ENCODE measurements at places on chromosomes 5 and 9.

GRCh38 chr9:134645607-134646365, 4.2 kb downstream of the COL5A1 start:
- no peak for DNase-seq

GRCh38 chr9:92760070-92760469, 4.6 kb downstream of the BICD2 start:
- no peak for DNase-seq

DNA sequence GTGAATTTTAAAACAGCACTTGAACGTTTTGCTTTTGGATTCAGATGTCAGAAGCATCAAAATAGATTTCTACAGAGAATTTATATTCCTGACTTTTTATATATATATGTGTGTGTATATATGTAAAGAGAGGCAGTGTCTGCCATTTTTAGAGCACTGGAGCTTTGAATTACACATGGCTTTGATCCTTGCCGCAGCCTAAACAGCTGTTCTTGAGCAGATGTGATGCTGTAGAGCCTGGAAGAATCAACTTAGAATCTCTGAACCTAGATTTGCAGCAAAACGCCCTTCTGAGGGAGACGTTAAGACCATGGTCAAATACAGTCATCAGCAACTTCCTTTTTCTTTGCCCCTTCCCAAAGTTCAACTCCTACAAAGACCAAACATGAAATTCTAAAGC, 21.7 kb upstream of the C5orf47 start:
- DNase-seq: no peak

DNA sequence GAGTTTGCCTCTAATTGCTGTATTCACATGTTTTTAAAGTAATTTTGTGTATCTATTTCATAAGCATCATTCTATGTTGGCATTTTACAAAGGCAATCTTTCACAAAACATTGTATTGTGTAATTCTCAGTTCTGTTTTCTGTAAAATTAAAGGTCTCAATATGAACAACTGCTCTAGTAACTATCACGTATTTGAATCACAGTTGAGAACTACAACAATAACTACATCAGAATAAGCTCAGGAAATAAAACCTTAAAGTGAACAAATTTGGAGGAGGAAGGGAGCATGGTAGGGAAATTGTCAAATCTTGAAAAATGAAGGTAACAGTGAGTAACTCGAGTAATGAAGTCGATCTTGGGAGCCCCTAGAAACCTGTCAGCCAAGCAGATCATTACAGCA, 22.5 kb upstream of the CAMK4 start:
- no peak for DNase-seq

GRCh38 chr9:79256691-79257213, 315.0 kb upstream of the TLE4 start:
- no peak for DNase-seq

DNA sequence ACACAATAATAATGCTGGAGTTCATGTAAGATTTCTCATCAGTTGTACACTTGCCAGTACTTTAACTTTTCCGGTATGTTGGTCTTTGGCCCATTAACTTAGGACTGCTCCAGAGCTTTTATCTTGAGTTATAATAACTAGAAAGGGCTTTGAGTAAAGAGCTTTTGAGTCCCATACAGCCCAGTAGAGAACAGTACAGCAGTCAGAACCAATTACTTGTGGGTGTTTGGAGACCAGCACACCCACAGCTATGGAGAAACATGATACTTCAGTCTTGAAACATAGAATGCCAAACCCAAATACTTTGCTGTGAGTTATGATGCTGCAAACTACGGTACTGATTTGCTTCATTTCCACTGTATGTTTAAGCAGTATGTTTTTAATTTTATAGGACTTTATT, 374.3 kb downstream of the CCDC171 start:
- DNase-seq: no peak

GRCh38 chr9:89564346-89564878, 40.4 kb upstream of the GADD45G start:
- DNase-seq: no peak
